Fibroblast of skin of left quadriceps (primary cell): ENCODE measurements at places on chromosomes 11 and 22.

DNA sequence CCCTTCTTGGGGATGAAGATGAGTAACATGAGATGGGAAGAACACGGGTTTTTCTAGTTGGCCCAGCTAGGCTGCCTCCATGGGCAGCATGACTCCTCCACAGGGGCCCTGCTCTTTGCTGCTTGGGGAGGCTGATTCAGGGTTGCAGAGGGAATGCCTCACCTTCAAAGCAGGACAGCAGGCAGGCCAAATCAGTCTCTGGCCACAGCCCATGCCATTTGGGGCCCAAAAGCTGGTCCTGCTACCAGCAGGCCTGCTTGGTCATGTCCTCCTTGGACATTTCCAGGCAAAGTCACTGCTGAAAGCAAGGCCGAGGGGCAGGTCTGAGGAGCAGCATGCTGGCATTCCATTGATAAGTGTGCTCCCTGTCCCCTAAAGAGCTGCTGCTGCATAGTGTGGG, 13.8 kb upstream of the MAPK8IP1 start:
- DNase-seq = no peak

DNA sequence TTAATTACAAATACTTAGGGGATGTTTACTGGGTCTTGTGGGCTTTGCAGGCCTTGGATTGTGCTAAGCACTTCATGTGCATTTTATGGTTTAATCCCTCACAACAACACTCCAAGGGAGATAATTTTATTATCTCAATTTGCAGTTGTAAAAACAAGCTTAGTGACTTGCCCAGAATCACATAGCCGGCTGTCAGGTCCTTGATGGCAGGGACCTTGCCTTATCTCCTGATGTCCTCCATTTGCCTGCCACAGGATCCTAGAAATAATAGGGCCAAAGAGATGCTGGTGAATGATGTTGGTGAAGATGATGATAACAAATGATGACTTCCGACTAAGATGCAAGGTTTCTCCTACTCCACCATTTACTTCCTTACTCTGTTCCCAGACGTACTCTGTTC, 385.4 kb downstream of the TMEM135 start:
- no peak for DNase-seq

- no peak for DNase-seq
Observed at GRCh38 chr11:61065955-61066638, 36.2 kb upstream of the CD5 start.

GRCh38 chr11:95443386-95443785, 212.4 kb upstream of the SESN3 start:
- no peak for DNase-seq

DNA sequence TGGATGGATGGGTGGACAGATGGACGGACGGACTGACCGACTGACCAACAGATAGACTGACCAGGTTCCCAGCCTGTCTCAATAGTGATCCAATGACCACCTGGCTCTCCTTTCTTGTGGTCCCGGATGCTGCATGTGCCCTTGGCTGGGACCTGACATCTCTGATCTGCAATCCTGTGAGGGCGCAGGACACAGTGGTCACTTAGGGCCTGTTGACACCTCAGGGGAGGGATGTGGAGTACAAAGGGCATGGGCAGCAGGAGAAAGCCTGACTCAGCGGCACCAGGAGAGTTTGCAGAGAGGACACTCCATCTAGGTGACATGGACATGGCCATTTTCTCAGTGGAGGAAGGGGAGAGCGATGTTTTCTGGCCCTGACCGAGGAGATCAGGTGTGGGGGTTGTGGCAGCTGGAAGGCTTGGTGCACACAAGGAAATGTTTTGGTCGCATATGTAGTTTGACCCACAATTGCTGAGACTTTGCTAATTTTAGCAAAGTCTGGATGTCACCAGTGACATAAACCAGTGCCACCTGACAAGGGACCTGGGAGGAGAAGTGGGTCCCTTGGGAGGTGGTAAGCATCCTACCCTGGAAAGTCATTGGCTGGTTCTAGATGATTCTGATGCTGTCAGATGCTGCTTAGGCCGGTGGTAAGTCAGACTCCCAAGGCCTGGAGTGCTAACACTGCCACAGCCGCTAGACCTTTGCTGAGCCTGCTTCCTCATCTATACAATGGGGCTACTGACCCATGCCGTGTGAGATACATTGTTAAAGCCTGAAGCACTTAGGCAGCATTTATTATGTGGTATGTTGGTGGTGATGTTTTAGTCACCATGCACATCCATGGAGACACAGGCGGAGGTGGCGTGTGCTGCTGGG, 50.7 kb downstream of the CD82 start:
- no peak for DNase-seq

- no peak for DNase-seq
Observed at GRCh38 chr22:24437741-24438328, 10.4 kb downstream of the ADORA2A start.

- no peak for DNase-seq
Observed at GRCh38 chr22:27574002-27574366, 227.6 kb downstream of the MN1 start.

GRCh38 chr11:92776676-92777075, 192.8 kb upstream of the MTNR1B start:
- no peak for DNase-seq

DNA sequence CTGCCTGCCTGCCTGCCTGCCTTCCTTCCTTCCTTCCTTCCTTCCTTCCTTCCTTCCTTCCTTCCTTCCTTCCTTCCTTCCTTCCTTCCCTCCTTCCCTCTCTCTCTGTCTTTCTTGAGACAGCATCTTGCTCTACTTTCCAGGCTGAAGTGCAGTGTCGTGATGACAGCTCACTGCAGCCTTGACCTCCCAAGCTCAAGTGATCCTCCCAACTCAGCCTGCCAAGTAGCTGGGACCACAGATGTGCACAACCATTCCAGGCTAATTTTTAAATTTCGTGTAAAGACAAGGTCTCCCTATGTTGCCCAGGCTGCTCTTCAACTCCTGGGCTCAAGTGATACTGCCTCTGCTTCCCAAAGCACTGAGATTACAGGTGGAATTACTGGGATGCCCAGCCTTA, 328.2 kb upstream of the SORL1-AS1 start:
- DNase-seq = no peak

DNA sequence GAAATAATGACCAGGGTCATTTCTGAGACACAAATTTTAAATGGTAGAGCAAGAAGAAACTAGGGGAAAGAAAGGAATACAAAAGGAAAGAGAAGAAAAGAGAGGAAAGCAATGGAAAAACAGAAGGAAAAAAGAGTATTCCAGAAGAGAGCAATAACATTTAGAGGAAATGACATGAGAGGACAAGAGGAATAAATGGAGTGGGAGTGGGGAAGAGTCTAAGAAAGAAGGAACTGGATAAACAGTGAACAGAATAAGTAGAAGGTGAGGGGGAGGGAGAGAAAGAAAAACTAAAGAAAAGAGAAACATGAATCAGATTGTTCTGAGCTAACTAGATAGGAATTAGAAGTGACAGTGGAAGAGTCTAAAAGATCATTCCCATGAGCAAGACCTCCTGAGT, 28.4 kb downstream of the PRDM10 start:
- no peak for DNase-seq

GRCh38 chr11:65653229-65654225, 9.2 kb downstream of the RELA start:
- DNase-seq = no peak

DNA sequence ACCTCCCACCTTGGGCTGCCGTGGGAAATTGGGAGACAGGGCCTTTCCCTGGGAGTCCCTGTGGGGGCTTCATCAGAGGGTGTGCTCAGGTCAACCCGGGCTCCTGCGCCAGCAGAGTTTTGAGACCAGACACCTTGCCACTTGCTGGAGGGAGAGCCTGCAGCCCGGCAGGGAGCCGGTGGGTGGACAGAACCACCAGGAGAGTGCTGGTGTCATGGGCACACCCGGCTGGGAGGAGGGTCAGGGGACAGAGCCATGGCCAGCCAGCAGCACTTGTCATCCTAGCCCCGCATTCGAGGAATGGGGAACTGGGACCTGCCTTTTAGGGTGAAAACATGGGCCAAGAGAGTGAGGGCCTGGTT, 209.3 kb downstream of the TBC1D22A start:
- no peak for DNase-seq

DNA sequence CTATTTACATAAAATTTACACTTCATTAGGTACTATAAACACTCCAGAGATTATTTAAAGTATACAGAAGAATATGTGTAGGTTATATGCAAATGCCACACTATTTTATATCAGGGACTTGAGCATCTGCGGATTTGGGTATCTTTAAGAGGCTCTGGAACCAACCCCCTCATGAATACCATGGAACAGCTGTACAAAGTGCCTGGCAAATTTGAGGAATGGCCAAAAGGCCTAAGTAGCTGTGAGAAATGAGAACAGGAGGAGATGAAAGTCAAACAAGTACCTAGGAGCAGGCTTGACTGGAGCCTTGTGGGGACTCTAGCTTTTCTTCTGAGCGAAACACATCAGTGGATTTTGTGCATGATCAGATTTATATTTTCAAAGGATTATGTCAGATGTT, 149.3 kb downstream of the RBFOX2 start:
- DNase-seq = no peak

DNA sequence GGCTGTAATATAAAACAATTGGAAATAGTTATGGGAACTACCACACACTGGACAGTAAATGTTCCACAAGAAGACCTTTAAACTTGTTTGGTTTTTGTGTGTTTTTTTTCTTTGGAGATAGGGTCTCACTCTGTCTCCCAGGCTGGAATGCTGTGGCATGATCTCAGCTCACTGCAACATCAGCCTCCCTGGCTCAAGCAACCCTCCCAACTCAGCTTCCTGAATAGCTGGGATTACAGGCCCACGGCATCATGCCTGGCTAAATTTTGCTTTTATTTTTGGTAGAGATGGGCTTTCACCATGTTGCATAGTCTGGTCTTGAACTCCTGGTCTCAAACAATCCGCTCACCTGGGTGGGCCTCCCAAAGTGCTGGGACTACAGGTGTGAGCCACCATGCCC, 121.0 kb downstream of the MPPED2 start:
- DNase-seq = no peak

- DNase-seq = no peak
Observed at GRCh38 chr22:25643232-25644000, 78.9 kb downstream of the GRK3 start.

DNA sequence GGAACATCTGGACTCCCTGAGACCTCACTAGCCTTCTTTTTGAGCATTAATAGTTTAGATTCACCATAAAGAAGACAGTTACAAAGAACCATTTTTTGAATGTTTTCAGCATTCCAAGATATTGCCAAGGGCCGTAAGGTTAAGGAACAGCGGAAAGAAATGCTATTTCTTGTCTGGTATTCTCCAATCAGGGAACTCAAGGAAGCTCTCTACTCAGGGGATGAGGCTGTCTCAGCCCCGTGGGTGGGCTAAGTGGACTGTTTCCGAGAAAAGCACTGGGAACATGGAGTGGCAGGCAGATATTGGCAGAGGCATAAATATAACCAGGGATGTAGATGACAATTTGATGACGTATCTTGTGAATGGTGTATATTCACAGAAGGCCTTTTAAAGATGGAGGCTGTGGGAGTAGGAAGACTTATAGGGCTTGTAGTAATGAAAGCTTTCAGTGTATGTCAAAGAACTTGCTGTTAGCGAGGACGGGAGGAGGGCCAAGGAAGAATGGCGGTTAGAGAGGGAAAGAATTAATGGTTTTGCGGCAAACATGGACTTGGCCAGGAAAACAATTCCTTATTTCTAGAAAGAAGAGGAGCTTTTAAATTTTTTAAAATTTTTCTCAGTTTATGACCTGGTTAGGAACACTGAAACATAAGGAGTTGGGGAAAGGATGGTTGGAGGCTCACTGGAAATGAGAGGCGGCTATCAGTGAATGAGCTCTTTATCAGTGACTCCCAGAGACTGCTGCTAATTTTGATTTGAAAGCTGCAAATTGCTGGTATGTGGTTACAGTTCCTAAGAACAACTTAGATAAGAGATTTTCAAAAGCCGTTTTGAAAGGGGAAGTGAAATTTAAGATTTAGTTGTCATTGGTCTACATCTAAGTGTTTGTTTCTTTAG, 64.6 kb downstream of the ST3GAL4 start:
- no peak for DNase-seq

GRCh38 chr11:133896028-133896427, 50.7 kb upstream of the SPATA19 start:
- DNase-seq = no peak

- no peak for DNase-seq
Observed at GRCh38 chr22:50171965-50172421, 1.5 kb downstream of the PANX2 start.

- DNase-seq = no peak
Observed at GRCh38 chr11:103497268-103497667, 388.0 kb downstream of the DYNC2H1 start.

DNA sequence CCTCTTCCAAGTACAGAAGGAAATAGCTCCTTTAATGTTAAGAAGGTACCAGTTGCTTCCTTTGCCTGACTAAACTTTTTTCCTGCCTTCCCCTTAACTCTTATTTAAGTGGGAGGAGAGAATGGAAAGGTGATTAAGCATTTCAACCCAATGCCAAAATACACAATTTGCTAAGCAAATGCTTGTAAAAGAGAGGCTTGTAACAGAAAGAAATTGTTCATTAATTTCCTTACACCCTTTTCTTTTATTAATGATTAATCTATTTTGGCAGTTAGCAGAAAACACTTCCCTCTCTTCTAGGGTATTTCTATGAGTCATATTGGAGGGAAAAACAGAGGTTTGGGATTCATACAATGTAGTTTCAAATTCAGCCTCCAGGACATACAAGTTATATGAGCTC, 427.6 kb upstream of the FAT3 start:
- DNase-seq = no peak

DNA sequence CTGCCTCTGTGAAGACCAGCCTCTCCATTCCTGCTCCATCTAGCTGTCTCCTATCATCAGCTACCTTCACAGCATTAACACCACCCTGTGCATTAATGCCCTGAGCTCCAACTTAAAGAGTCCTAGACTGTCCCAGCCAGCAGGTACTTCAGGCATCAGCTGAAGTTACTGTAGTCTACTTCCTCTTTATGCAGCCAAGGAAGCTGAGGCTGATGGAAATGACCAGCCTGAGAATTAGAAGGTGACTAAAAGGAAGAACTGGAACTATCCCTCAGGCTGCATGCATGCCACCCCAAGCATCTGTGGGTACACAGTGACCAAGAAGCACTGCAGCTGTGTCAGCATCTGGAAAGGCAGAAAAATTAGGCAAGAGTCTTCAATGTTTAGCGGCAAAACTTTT, 28.2 kb downstream of the MS4A10 start:
- DNase-seq = no peak

- no peak for DNase-seq
Observed at GRCh38 chr11:110003426-110003825, 89.8 kb upstream of the ZC3H12C start.

- DNase-seq = no peak
Observed at GRCh38 chr22:38569181-38569971, 607 bp downstream of the DMC1 start.

DNA sequence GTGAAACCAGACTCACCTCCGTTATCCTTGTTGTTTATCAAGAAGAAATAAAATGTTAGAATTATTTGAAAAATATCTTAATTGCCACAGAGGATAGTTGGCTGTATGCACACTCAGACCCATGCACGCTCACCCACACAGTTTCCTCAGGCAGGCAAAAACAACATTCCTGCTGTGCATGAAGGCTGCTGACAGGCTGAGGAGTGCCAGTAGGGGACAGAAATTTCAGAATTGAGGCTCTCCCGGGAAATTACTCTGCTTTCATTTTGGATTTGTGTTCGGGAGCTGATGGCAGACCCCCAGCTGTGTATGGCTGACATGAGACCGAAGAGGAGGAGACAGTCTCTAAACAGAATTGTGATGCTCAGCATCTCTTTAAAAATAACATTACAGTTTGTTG, 87.5 kb downstream of the AMOTL1 start:
- no peak for DNase-seq

GRCh38 chr11:96267496-96268032, 75.4 kb downstream of the MAML2 start:
- no peak for DNase-seq

- DNase-seq = no peak
Observed at GRCh38 chr22:31247726-31248125, 35.6 kb downstream of the LIMK2 start.
